ENCODE measurements at places on chromosomes 1 and 21.

- no peak for DNase-seq
Measured at GRCh38 chr1:41073971-41074370, 52.4 kb upstream of the SLFNL1 start.

DNA sequence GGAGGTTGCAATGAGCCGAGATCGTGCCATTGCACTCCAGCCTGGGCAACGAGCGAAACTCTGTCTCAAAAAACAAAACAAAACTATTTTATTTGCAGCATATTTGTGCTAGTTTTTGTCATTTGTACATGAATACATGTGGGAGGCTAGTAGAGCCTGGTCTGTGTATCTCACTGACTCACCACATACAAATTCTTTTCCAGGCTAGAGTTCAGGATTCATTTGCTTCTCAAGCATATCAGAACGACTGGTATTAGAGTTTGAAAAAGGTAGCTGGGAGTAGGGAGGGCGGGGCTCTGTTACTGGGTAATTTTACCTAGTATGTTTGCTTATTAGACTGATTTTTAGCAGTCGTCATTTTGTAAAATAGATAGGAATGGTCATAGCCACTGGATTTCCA is 4.5 kb upstream of the TOR3A start:
- DNase-seq = no peak

- no peak for DNase-seq
Measured at GRCh38 chr1:109266965-109267364, 16.0 kb downstream of the PSRC1 start.

DNA sequence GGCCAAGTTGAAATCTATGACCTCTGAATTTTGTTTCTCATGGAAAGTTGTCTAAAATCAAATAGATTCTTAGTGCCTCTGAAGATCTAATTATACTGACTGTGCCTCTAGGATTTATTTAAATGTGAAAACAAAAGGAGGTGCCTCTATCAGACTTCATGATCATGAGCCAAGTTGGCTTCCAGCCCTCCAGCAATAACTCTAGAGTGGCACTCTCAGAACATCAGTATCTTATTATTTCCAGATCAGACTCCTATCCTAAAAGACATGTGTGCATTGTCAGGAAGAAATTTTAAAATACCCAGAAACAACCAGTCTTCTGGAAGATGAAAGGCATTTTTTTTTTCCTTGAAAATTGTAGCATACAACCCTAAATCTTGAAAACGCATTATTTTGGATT is 368.0 kb downstream of the PDE4B start:
- no peak for DNase-seq

GRCh38 chr1:182681568-182681912 is 2.8 kb downstream of the RGS8 start:
- DNase-seq = no peak

GRCh38 chr1:86289161-86289560 is 107.0 kb downstream of the ODF2L start:
- no peak for DNase-seq

DNA sequence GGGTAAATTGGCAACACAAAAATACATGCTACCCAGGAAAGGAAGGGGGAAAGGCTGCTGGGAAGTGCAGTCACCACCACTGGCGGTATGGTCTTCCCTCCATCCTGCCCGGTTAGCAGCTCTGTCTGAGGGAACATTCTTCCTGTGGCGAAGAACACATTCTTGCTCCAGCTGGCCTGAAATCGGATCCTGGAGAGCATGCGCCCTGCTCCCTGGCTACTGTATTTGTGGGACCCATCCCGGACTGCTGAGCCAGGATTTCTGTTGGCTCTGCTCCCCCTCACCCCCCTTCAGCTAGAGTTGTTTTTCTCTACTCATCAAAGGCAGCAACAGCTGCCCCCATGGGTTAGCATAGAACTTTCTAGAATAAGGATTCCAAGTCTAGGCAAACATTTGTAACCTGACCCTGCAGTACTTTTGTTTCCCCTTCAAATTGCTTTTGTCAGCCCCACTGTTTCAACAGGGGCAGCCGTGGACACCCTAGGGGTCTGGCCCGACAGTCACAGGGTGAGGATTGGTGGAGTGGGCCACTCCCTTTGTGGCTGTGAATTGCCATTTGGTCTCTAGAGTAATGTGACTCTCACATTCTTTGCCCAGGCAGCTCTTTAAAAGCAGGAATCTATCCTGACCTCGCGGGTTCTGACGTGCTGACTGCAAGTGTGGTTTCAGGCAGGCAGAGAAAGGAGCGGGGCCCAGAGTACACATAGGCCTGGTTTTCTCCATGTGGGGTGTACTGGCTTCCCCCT is 157.7 kb downstream of the TOMM20 start:
- DNase-seq = no peak

DNA sequence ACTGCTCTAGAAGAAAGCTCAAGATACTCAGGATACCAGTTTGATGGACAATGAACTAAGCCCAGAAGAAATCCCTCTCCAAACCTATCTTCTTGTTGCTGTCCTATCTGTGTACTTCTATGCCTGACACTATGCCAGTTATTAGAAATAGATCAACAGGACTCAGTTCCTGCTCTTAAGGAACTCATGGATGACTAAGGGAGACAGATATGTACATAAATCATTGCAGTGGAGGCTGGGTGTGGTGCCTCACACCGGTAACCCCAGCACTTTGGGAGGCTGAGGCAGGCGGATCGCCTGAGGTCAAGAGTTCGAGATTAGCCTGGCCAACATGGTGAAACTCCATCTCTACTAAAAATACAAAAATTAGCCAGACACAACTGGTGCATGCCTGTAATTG is 42.4 kb upstream of the AK4 start:
- DNase-seq = no peak

DNA sequence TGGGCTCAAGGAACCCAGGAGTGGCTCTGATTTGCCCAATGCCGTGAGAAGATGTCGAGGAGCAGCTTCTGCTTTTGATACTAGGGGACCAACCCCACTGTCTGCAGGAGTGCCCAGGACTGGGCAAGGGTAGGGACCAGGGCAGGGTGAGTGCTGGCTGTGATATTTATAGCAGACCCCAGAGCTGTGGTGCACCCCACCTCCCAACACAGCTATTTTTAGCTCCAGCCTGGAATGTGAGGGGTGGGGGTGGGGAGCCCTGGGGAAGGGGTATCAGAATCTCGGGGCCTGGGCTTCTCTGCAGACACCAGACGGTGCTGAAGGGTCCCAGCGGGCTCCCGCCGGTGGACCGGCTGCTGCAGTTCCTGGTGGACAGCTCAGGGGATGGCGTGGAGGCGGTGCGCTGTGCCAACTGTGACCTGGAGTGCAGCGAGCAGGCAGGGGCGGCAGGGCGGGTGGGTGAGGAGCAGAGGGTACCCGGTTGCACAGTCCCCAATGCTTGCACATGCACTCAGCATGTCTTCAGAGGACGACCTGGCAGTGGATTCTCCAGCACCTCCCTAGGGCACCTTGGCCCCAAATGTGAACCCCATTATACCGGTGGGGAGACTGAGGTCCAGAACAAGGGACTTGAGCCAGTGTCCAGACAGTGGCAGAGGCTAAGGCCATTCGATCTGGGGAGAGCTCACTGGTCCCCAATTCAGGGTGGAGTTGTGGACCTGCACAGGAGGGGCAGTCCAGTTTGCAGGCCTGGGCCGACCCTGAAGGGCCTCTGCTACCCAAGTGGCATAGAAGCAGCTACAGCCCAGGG is 1.4 kb downstream of the RNF207 start:
- no peak for DNase-seq

DNA sequence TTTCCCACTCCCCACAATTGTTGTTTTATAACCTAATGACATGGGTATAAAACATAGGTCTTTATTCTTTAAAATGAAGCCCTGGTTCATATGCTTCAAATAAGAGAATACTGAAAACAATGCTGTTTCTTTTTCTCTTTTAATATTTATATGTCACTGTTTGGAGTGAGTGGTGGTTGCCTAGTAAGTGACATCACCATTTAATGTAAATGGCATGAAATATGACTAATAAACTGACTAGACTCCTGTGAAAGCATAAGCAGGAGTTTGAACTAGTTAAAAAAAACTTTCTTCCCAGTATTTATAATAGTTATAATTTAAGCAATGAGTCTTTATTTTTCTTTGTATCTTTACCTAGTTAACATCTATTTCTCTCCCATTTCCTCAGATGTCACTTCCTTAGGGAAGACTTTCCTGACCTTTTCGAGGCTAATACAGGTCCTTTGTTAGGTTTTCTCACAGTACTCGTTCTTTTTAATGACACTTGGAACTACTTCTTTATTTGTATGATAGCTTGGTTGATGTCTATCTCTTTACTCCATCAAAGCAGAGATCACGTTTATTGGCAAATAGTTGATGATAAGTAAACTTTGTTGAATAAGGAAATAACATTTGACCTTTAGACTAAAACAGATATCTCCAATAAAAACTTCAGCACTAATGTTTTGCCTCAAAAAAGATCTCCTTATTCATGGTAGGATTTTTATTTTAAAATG is 105.4 kb upstream of the PDC start:
- no peak for DNase-seq

GRCh38 chr1:10319750-10320149 is 79.1 kb upstream of the PGD start:
- DNase-seq = no peak

DNA sequence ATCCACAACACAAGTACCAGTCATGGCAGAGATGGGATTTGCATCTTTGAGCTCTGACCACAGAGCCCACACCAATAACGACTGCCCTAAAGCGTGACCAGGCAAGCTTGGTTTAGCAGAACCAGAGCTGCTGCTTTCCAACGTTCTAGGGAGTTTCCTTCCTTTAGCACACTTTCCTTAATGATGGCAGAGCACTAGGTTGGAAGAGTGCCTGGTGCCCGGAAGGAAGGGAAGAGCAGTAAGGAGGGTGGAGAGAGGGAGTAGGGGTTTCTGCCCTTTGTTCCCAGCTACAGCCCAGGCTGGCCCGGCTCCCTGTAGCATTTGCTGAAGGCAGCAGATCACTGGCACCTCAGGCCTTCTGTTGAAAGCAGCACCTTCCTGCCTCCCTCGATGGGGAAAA is 6.1 kb upstream of the EVA1C start:
- no peak for DNase-seq

- DNase-seq = no peak
Measured at GRCh38 chr1:234915924-234916675, 212.5 kb downstream of the TOMM20 start.

- no peak for DNase-seq
Measured at GRCh38 chr21:30255679-30256078, 27.1 kb downstream of the KRTAP24-1 start.

DNA sequence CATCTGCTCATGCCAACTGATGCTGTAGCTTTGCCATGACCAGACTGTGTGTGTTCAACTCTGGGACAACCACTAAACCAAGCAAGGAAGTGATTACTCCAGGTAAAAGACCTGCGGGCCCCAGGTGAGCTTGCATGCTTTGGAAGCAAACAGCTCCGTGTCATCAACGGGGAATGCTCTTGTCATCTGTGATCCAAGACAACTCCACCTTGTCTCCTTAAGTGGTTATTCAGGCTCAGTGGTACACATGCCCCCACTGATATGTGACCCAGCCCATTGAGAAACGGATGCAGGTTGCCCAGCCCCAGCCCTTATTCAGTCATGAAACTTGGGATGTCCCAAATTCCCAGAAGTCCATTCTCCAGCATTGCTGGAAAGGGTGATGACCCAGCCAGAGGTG is 89.0 kb downstream of the TIAM1 start:
- no peak for DNase-seq

GRCh38 chr1:159594625-159595405 is 7.2 kb downstream of the APCS start:
- no peak for DNase-seq

DNA sequence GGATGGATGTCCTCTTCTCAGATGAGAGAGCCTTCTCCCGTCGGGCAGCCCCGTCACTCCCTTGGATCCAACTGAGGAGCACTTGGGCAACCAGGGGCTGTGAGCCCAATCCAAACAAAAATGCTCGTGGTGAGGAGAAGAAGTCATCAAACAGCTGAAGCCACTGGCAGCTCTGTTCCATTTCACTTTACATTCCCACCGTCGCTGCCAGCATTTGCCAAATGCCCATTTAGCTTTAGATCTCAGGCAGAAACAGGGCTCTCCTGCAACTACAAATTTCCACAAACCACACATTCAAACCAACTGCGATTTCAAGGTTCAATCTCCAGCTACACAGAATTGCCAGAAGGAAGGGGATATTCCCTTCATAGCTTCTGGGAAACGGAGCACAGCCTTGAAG is 634.6 kb downstream of the SMYD3 start:
- no peak for DNase-seq

DNA sequence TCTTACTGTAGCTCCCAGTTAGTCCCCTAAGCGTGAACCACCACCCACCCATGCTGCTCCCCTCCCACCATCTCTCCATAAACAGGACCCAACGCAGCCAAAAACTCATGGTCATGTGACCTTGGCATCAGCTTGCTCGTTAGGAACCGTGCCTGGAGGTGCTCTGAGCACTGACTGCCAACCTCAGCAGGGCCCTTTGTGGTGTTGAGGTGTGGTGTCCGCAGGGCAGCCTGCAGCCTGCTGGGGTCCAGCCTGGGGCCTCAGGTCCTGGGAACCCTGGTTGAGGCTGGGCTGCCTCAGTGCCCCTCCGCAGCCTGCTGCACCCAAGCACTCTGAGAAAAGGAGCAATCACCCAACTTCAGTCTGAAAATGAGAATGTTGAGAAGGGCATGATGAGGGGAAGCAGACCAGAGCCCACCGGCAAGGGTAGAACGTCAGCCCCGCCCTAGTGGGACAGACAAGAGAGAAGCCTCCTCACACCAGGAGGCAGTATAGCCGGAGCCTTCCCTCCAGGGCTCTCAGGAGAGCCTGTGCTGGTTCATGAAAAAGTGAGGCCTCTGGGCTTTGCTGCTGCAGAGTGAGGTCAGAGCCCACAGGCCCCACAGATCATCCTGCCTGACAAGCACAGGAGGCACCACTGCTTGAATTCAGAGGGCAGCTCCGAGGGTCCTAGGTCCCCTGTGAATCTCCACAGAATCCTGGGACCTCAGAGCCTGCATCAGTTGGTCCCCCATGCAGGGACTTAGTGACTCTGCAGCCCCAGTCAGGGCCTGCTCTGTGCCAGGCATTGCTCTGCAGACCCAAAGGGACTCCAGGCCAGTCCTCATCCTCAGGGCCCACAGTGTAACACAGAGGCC is 4.9 kb upstream of the COL6A2 start:
- DNase-seq = no peak

- DNase-seq = no peak
Measured at GRCh38 chr21:36194024-36194423, 37.4 kb downstream of the DOP1B start.

DNA sequence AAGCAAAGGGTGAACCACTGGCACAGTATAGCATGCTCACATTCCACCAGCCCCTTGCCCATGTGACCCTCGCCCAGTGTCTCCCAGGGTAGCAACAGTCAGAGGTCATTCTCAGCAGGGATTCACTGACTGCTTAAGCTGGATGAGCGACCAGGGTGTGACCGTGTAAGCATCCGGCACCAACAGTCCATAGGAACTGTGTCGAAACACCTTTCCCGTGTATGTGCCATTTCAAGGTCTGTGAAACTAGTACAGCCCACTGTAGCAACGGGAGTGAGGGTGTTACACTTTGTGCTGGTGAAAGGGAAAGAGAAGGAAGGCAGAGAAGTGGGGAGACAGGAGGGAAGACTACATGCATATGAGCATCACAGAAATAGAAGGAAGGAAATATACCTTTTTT is 10.8 kb downstream of the PIK3C2B start:
- DNase-seq = no peak

Measured in NK-92 treated with Interleukin-12 subunit alpha and Interleukin-12 subunit beta, amount 100 ng/mL, for 24 hours (cell line).